Karpas-422 (cell line): ENCODE measurements at places on chromosomes 5 and 9. TPM values are rescaled to one million over a fixed set of nuclear protein-coding genes. Genes with fewer than 3 reads are reported as not detected.

GRCh38 chr5:61307611-61308010 lies 24.4 kb upstream of the ZSWIM6 start:
- H3K4me1 ChIP-seq: no peaks in the 10 kb centered on the region
- H3K36me3 ChIP-seq: no peaks in the 10 kb centered on the region
- no peak for DNase-seq

DNA sequence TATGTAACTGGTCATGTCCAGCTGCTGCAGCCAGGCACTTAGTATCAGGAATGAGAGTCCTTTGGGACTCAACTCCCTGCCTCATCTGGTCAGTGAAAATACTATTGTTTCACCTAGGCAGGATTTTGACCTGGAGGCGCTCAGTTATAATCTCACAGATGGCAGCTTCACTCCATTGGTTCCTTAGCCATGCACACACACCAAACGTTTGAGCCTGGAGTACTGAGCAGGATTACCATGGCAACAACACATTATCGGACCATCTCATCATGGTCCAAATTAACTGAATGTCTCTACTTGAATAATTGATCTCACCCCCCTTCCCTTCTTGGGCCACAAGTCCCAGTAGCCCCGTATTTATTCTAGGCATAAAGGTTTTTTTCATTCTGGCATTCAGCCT lies 15.0 kb upstream of the SREK1 start:
- H3K36me3 ChIP-seq: no peaks in the 10 kb centered on the region
- H3K4me1 ChIP-seq: no peaks in the 10 kb centered on the region
- DNase-seq: no peak
- no peak overlapping the region for H3K27ac ChIP-seq

DNA sequence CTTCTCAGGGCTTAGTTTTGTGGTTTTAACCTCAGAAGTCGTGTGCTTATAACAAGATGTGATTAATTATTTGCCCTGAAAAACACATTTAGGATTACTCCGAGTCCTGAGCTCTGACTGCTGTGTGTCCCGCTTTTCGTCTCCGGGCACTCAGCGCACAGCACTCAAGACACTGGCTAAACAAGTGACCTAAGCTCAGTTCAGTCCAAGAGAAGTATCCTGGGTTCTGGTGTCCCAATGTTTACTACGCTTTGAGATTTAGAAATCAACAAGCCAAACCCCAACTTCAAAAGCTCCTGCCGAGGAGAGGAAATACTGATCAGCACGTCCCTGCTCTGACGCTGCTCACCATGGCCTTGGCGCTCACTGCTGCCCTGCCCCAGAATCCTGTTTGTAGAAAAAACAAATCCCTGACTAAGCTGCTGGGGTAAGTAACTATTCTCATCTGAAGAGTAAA lies 53.2 kb downstream of the IPPK start:
- DNase-seq: no peak
- H3K27me3 ChIP-seq: no peaks in the 10 kb centered on the region
- no peak overlapping the region for H3K27ac ChIP-seq

Gene TNFSF15
- total RNA-seq: 20.6 and 32.5 TPM in 2 replicates
